ENCODE measurements at places on chromosomes 3 and 15. TPM values are rescaled to one million over a fixed set of nuclear protein-coding genes. Genes with fewer than 3 reads are reported as not detected.

DNA sequence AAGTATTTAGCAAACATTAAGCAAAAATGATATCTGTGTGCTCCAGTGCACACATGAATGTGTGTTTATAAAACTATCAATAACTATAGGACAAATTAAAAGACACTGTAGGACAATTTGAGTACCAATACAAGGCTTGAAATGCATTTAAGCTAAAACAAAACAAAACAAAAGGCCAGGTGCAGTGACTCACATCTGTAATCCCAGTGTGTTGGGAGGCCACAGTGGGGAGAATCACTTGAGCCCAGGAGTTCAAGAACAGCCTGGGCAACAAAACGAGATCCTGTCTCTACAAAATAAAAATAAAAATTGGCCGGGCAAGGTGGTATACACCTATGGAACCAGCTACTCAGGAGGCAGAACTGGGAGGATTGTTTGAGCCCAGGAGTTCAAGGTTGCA lies 50.7 kb downstream of the CSNK1G1 start:
- H3K27me3 ChIP-seq: no peaks in the 10 kb centered on the region
- H3K4me3 ChIP-seq: no peak overlapping the region
- no peak for DNase-seq
- H3K27ac ChIP-seq: no peak overlapping the region

DNA sequence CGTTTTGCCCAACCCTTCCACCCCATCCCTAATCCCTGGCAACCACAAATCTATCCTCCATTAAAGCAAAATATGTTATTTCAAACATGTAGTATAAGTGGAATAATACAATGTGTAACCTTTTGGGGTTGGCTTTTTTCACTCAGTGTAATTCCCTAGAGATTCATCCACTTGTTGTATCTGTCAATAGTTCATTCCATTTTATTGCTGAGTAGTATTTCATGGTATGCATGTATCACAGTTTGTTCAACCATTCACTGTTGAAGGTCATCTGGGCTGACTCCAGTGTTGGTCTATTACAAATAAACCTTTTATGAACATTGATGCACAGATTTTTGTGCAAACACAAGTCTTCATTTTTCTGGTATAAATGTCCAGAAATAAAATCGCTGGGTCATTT lies 38.8 kb downstream of the BSN start:
- no peak overlapping the region for H3K27ac ChIP-seq
- no peak for DNase-seq
- no peak overlapping the region for H3K4me3 ChIP-seq
- no peaks in the 10 kb centered on the region for H3K27me3 ChIP-seq
- H3K4me1 ChIP-seq: no peaks in the 10 kb centered on the region

- peaks cover 32% of the 10 kb centered on the region for H3K4me1 ChIP-seq
- H3K27me3 ChIP-seq: no peaks in the 10 kb centered on the region
- no peak for DNase-seq
- H3K4me3 ChIP-seq: no peak overlapping the region
- H3K27ac ChIP-seq: no peak overlapping the region
Measured at GRCh38 chr3:30629746-30630145, 23.3 kb downstream of the TGFBR2 start.

DNA sequence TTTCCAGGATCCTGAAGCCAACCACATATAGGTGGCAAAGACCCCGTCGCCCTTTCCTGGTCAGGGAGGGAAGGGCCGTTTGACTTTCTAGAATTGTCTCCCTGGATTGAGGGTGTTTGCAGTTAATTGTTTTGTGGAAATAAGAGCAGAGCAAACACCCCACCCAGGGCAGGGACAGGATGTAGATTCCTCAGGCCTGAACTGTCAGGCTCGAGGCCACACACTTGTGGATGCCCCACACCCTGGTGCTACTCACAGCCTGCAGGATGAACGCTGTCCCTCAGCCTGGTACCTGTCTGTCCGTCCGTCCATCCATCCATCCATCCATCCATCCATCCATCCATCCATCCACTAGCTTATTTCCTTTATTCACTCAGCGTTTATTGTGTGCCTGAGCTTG lies 29.9 kb upstream of the FLNB start:
- H3K27ac ChIP-seq: no peak overlapping the region
- no peaks in the 10 kb centered on the region for H3K36me3 ChIP-seq
- no peak for DNase-seq
- H3K4me1 ChIP-seq: peaks cover 38% of the 10 kb centered on the region
- no peak overlapping the region for H3K4me3 ChIP-seq
- H3K27me3 ChIP-seq: no peaks in the 10 kb centered on the region

GRCh38 chr3:31996195-31996594 lies 14.6 kb downstream of the ZNF860 start:
- H3K36me3 ChIP-seq: no peaks in the 10 kb centered on the region
- no peaks in the 10 kb centered on the region for H3K27me3 ChIP-seq
- H3K4me1 ChIP-seq: no peaks in the 10 kb centered on the region

- peak; percentile 86 for DNase-seq
- no peak overlapping the region for H3K4me3 ChIP-seq
- no peaks in the 10 kb centered on the region for H3K36me3 ChIP-seq
- peaks cover 30% of the 10 kb centered on the region for H3K4me1 ChIP-seq
- H3K27me3 ChIP-seq: no peaks in the 10 kb centered on the region
Measured at GRCh38 chr3:152328841-152329240, 60.1 kb downstream of the MBNL1 start.

The SCAANT1 gene
- not detected for total RNA-seq

The GATA2 gene
- 0.58 TPM for total RNA-seq

The PRICKLE2 gene
- total RNA-seq: 101 TPM

The TGM4 gene
- 0.18 TPM for total RNA-seq

The GOLGA8T gene
- 0.32 TPM for total RNA-seq

The MAGI1 gene
- total RNA-seq: 31.8 TPM
